ENCODE measurements at places on chromosomes 5 and 9.
A peak's percentile ranks its signal among the peaks of the same experiment; 100 is the strongest.

- no peak for DNase-seq
Observed at GRCh38 chr5:125376059-125376641, 629.7 kb upstream of the ZNF608 start.

- no peak for DNase-seq
Observed at GRCh38 chr9:121825031-121825691, 173.7 kb downstream of the DAB2IP start.

- DNase-seq: peak; percentile 79
Observed at GRCh38 chr9:124280176-124280691, 22.5 kb downstream of the NEK6 start.

- DNase-seq: no peak
Observed at GRCh38 chr9:18502546-18502945, 28.6 kb downstream of the ADAMTSL1 start.

DNA sequence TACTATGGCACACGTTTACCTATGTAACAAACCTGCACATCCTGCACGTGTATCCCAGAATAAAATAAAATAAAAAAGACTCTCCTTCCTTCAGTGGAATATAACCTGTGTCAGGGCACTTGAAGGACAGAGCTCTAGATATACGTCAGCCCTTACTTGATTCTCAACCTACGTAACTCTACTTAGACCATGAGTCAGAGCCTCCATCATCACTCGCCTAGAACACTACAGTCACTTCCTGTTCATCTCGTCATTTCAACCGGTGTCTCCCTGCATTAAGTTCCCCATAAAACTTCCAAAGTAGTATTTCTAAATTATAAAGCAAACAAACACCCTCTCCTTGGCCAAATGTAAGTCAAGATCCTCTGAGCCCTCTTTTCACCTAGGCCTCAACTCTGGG is 243.5 kb upstream of the CCNG1 start:
- no peak for DNase-seq

DNA sequence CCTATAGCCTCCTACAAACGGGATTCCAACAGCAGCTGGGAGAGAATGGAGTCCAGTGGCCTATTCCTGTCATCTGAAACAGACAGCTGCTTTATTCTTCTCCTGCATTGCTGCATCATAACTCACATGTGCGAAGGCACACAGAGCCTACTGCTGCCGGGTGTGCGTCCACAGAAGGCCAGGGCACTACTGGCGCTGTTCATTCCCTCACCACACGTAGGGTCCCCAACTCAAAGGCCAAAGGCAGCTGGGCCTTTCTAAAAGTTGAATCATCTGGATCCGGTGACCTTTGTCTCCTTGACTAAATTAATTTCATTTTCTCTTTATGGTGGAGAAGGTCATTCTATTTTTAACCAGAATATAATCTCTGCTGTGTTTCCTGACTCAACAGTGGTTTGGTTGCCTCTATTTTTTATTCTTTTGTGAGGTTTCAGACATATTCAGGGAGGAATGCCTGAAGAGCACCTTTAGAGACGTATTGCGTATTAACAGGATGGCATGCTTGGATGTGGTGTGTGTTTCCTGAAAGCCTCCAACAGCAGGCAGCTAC is 10.8 kb upstream of the SPATA24 start:
- DNase-seq: no peak

- DNase-seq: no peak
Observed at GRCh38 chr5:145010834-145011233, 824.3 kb downstream of the PRELID2 start.

GRCh38 chr9:69931340-69931739 is 110.7 kb downstream of the CFAP95 start:
- DNase-seq: peak; percentile 31

GRCh38 chr9:137319011-137319738 is 17.1 kb upstream of the NRARP start:
- DNase-seq: no peak

DNA sequence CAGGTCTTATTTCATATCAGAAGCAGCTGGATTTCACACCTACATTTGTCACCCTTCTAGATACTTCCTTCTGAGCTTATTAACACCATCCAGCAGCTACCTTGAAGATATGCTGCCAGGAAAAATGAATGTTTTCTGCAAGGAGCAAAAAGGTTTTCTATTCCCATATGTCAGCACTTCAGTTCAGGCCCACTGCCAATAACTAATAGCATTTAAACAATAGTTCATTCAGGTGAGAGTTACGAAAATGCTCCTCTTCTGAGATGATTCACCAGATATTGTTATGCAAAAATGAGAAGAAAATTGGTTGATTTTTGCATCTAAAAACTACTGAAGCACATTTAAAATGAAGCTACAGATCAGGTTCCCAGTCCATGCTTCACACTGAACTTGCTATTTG is 56.4 kb upstream of the ISL1 start:
- DNase-seq: no peak

DNA sequence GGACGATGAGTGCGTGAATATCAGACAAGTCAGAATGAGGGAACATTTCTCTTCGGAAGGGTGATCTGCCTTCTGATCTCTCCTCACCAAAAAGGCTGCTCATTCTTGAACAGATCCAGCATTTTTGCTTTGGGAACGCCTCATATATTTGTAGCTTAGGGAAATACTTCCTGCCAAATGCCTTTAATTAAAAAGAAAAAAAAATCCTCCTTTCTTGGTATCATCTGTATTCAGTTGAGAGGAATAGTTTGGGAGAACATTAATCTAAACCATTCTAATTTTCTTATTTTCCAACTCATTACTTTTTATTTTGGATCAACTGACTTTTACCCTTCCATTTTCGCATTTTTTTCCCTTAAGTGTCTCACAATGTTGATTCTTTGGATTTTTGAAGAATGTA is 163.4 kb downstream of the SNX18 start:
- no peak for DNase-seq

- no peak for DNase-seq
Observed at GRCh38 chr5:140869555-140869886, 764 bp downstream of the PCDHA11 start.

GRCh38 chr5:115542651-115543364 is 1.8 kb downstream of the FEM1C start:
- DNase-seq: no peak

DNA sequence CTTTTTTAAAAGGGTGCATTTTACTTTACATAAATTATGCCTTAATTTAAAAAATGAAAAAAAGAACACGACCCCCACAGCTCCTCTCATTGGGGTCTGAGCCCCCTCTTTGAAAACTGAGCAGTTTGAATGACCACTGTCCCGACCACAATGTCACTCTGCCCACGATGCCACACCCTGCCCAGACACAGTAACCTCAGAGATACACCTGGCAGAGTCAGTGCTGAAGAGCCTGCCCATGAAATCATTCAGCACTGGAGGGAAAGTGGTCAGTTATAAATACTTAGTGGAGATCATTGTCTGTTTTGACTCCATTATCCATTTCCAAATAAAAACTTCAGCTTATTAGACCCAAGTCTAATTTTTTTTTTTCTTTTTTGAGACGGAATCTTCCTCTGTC is 49.3 kb downstream of the DNAJC21 start:
- DNase-seq: no peak

- peak; percentile 25 for DNase-seq
Observed at GRCh38 chr9:16203729-16204573, 651.1 kb downstream of the CCDC171 start.

DNA sequence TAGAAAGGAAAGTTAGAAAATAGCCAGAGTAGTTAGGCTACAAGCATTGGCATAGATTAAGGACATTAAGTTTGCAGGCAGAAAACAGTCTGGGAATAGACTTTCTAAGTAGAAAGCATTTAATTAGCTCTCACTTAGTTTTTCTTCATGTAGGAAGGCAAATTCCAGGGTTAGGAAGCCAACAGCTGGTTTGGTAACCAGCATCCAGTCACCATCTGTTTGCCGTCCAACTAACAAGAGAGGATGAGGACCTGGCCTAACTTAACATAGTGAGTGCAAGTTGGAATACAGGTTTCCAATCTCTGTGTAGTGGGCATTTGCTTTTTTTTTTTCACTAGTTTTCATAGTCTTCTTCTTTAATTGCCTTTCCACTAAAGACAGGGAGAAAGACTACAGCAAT is 121.7 kb upstream of the NR3C1 start:
- DNase-seq: no peak

DNA sequence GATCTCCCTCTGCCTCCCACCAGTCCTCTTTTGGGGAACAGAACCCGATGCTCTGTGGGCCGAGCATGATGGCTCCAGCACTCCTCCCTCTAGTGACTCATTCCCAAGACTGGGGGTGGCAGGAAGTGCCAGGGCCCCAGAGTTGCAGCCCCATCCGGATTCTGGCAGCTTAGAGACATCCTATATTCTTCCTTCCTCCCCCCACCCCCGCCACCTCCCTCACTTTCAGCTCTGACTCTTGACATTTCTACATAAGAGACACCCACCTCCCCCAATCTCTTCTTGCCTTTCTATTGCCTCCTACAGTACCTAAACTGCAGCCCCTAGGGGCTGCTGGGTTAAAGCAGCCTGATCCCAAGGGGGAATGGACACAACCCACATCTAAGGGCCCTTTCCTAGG is 47.1 kb upstream of the MATR3 start:
- DNase-seq: peak; percentile 84

DNA sequence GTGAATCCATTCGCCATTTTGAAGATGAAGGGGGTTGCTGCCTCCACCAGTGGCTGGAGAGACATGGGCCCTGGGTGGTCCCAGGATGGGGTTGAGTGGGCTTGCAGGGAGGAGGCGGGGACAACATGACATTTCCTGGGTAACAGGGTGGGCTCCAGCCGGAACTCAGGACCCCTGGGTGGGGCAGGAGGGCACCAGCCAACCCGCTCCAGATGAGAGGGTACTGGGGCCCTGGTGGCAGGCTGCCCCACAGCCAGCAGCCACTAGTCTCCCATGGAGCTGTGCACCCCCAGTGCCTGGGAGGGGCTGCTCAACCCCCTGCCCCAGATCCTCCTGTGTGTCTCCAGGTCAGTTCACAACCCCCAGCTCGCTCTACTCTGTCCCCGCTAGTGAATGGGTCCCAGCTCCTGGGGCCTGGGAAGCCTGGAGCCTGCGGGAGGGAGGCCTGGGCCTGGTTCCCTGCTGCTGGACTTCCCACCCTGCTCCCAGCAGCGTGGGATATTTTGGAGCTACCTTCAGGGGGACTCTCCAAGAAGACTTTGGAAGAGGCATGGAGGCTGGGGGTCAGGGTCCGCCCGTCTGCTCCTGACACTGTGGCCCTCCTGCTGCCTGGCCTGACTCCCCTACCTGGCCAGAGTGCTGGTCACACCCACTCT is 55.9 kb downstream of the AHRR start:
- DNase-seq: no peak

GRCh38 chr5:90934738-90935137 is 376.1 kb downstream of the ADGRV1 start:
- DNase-seq: no peak

GRCh38 chr9:71769175-71770161 is 1.2 kb upstream of the CEMIP2 start:
- peak; percentile 59 for DNase-seq

DNA sequence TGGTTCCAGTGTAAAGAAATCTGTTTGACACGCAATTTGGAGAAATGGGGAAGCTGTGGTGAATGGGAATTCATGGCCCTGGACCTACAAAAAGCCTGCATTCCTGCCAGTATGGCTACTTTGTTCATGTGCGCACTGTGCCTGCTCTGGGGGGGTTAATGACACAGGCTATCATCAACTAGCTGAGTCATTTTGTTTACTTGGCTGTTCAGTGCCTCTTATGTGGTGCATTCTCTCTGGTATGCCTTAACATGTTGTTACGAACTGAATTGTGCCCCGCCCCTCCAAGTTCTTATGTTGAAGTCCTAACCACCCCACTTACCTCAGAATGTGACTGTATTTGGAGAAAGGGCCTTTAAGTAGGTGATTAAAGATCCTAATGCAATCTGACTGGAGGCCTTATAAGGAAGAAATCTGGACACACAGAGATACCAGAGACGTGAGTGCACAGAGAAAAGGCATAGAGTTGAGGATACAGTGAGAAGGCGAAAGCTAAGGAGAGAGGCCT is 20.4 kb upstream of the UBAP1 start:
- peak; percentile 55 for DNase-seq

GRCh38 chr9:72680593-72681282 is 159.3 kb downstream of the TMC1 start:
- no peak for DNase-seq

DNA sequence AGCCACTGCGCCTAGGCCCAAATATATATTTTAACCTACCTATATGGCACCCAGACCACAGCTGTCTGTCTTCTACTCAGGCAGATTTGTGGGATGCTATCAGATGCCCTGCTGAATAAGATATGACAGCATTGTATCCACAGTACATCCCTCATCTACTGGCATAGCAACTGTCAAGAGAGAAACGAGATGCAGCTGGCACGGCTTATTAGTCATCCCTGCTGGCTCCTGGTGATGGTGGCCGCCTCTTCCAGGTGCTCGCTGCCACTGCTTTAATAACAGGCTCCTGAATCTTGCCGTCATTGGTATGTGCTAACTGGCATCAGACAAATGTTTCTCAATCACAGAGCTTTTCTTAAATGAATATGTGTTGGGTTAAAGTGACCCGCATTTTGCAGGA is 34.0 kb downstream of the B4GALT1 start:
- no peak for DNase-seq

DNA sequence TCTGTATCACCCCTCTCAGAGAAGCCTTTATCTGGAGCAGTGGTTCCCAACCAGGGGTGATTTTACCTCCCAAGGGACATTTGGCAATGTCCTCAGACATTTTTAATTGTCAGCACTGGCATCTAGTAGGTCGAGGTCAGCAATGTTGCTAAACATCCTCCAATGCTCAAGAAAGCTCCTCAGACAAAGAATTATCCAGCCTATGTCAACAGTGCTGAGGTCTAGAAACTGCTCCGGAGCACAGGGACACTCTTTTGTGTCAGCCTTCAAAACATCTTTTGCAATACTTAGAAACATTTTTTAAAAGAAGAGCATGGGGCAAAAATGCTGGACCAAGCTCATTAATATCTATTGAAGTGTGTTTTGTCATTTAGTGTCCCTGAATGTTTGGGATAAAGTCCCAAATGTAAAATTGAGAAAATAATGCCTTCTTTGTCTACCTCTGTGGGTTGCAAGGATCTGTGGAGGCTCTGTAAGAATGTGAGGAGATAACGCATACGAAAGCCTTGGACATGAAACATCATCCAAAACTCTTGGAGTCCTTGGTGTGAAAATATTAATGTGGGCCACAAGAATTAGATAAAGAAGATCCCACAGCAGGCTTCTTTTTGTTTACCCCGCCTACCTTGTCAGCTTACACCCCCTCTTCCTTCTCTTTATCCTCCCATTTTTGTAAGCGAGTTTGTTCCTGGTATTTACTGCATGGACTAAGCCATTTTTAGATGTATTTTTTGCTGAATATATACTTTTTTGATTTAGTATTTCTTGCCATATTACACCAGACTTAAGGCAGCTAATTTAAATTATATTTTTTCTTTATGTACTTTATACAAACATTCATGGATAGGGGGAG is 193.5 kb downstream of the CD180 start:
- DNase-seq: no peak

GRCh38 chr9:134304261-134304660 is 22.0 kb upstream of the RXRA start:
- no peak for DNase-seq

DNA sequence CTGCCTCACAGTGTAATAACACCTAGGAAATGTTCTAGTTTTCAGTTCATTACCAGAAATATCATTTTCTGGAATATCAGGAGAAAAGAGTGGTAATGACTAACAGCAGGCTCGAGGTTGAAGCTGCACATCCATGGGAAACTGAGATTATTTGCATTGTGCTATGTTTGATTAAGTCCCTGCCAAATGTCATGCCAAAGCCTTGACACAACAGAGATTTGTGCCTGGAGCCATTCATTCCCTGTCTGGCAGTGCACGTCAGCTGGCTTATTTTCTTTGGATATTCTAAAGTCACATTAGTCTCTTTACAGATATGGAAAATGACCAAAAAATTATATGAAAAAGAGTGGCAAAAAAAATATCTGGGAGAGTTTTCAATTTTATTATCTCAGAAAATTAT is 848.0 kb downstream of the PTPRD start:
- no peak for DNase-seq
